ENCODE measurements at places on chromosomes 2 and 18.

- no peak for DNase-seq
Observed at GRCh38 chr18:51946946-51947345, 393.1 kb upstream of the DCC start.

DNA sequence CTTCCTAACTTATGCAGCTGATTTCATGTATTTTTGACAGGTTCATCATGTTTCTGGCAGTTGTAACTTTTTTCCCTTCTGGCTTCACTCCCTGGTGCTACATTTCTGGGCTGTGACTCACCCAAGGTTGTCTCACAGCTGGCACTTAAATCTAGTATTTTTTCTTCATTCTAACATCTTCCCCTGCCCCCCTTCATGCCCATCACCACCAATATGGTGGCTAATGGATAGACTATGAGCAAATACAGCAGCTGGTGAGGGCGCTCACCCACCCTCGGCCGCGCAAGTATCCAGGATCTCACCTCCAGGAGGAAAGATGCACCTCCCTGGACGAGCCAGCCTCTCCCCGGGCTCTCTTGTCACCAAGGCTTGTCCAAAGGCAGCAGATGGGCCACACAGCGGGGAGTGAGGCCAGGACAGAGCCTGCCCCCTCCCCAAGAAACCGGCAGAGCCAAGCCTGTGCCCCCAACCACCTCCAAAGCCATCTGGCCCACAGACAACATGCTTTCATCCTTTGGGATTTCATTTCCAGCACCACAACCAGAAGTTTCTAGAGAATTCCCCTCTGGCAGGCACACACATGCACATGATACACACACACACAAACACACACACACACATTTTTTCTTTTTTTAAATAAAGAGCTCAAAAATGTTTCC lies 39.1 kb downstream of the ATOH8 start:
- DNase-seq = no peak

GRCh38 chr2:128279009-128279408 lies 39.7 kb downstream of the HS6ST1 start:
- DNase-seq = no peak

GRCh38 chr2:136091899-136092298 lies 26.1 kb downstream of the CXCR4 start:
- DNase-seq = no peak

DNA sequence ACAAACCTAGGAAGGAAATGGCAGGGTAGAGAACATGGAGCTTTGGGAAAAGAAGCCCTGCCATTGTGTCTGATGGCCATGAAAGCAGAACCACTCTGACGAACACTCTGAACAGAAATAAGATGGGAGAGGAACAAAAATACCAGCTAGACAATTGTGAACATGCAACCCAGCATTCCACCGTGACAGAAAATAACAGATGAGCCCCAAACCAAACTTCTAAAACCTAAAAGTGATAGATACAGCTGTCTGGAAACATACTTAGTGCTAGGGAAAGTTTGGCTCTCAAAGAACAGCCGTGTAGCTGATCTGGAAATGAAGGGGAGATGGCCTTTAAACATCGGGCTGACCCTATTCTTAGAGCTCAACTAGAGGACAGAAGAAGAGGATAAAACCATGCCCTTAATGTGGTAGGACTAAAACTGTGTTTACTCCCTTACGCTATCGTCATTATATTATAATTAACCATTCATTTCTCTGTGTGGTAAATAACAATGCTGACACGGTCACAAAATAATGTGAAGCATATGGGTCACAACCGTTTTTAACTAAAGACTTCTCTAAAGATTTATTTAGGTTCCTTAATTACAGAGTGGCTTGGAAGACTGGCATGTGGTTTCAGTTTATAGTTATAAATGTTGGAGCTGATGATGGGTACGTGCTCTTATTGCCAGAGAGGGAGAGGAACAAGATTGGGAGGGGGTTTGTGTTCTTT lies 80.6 kb downstream of the MYO1B start:
- DNase-seq = no peak

DNA sequence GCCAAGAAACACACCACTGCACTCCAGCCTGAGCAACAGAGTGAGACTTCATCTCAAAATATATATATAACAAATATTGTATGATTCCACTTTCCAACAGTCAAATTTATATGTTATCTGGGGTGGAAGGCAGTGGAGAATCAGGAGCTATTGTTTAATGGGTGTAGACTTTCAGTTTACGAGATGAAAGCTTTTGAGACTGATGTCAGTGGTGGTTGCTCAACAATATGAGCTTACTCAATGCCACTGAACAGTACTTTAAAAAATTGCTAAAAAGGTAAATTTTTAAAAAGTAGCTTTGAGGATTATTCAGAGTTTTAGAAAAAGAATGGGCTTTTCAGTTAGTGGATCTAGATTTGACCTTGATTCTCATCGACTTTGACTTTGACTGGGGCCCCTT lies 105.9 kb upstream of the ST6GAL2 start:
- no peak for DNase-seq

DNA sequence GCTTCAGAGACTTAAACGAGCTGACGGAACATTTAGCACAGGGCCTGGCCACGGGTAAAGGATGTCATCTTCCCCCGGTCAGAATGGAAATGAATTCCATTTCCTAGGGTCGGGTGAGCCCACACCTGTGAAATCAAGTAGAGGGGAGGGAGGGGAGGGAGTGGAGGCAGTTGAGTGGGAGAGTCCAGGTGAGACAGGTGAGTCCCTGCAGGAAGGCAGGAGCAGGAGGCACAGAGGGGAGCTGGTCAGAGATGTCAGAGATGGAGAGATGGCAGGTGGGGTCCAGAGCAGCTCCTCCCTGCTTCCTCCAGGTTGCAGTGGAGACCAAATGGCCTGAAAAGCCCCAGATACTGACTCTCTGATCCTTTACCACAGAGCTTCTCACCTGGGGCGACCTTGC lies 55.2 kb downstream of the SH3BP4 start:
- DNase-seq = no peak

- no peak for DNase-seq
Observed at GRCh38 chr2:219916726-219917440, 289.5 kb downstream of the SLC4A3 start.

GRCh38 chr2:239787538-239788050 lies 237.5 kb downstream of the NDUFA10 start:
- DNase-seq = no peak

- DNase-seq = no peak
Observed at GRCh38 chr2:65918760-65919187, 486.4 kb upstream of the SPRED2 start.

DNA sequence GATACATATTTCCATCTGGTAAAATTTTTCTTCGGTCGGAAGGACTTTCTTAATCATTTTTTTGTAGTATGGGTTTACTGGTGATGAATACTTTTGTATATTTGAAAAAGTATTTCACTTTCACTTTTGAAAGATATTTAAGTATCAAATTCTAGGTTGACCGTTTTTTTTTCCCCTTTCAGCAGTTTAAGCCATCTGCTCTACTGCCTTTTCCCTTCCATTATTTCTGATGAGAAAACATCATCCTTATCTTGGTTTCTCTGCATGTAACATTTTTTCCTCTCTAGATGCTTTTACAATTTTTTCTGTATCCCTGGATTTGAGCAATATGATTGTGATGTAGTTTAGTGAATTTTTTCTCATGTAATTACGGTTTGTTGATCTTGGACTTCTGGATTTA lies 87.0 kb downstream of the MTX2 start:
- DNase-seq = no peak

DNA sequence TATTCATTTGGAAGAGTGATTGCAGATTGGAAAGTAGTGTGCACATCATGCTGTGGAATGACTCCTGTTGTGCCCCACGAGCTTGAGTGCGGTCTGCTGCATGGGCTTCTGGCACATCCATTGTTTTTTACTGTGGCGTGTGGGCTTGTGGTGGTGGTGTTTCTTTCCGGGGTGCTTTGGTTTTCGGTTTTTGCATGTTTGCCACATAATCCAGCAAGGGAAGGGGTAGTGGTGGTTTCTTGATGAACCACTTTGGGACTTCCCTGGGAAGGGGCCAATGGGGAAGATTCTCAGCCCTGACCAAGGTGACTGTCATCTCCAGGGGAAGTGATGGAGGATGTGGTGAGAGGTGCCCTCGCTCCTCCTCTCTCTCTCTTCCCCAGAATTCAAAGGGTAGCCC lies 57.0 kb downstream of the COA5 start:
- peak; percentile 30 for DNase-seq

- DNase-seq = no peak
Observed at GRCh38 chr2:16223841-16224177, 283.5 kb downstream of the MYCN start.

GRCh38 chr18:58552057-58552461 lies 76.8 kb downstream of the ALPK2 start:
- DNase-seq = peak; percentile 86

GRCh38 chr2:138237667-138238384 lies 263.7 kb upstream of the SPOPL start:
- DNase-seq = no peak

GRCh38 chr2:72579591-72580180 lies 246.1 kb downstream of the EXOC6B start:
- peak; percentile 24 for DNase-seq

GRCh38 chr2:151238527-151239487 lies 22.9 kb downstream of the RBM43 start:
- DNase-seq = peak; percentile 70

DNA sequence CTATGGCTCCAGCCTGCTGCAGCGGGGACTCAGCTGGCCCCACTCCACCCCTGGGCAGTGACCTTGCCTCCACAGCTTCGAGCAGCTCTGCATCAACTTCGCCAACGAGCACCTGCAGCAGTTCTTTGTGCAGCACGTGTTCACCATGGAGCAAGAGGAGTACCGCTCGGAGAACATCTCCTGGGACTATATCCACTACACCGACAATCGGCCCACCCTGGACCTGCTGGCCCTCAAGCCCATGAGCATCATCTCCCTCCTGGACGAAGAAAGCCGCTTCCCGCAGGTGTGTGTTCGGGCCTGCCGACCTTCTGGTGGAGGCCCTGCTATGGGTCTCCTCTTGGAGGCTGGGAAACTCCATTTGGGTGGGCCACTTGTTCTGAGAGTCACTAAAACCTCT lies 48.6 kb downstream of the MYO7B start:
- no peak for DNase-seq
